ENCODE measurements at places on chromosomes 11 and 22.
A peak's percentile ranks its signal among the peaks of the same experiment; 100 is the strongest.

GRCh38 chr11:116563712-116564047 is 209.1 kb downstream of the BUD13 start:
- no peak for DNase-seq

DNA sequence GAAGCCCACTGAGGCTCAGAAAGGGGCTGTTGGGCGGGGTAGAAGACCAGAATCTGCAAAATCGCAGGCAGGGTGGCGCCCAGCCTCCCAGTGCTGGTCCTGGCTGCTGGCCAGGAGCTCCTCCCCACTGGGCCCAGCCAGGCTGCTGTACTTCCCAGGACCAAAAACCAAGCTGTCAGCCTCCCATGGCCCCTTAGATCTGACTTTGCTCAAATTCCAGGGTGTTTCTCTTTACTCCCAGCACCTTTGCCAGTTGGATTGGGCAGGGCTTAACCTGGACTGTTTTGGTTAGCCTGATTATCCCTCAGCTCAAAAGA is 44.2 kb upstream of the WEE1 start:
- DNase-seq: no peak

GRCh38 chr11:45233121-45233803 is 52.9 kb downstream of the SYT13 start:
- no peak for DNase-seq

GRCh38 chr11:65393513-65394079 is 7.2 kb downstream of the FRMD8 start:
- DNase-seq: no peak

DNA sequence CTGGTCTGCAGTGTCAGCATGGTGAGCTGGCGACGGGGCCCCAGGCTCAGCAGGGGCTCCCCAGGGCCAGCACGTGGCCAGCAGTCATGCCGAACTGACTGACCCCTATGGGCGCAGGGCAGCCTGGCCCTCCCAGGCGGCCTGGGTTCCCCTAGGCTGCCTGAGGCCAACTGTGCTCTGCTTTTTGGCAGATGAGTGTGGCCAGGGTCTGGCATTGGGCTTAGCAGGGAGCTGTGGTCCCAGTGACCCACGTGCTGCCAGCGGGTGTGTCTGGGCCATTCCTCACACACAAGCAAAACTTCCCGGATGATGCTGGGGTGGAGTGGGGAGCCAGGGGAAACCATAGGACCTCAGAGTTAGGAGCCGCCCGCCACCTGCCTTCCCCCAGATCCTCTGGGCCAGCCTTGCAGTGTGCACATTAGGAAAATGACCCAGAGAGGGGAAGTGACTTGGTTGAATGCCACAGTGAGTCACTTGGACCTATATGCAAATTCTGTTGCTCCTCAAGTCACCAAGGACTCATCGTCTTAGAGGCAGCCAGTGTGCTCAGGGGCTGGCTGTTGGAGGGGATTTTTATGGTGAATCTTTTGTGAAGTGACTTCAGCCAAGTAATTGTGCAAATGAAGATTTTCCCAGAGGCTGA is 6.5 kb downstream of the ADORA2A start:
- no peak for DNase-seq

- no peak for DNase-seq
Measured at GRCh38 chr22:11627436-11627797, 3900.6 kb upstream of the OR11H1 start.

DNA sequence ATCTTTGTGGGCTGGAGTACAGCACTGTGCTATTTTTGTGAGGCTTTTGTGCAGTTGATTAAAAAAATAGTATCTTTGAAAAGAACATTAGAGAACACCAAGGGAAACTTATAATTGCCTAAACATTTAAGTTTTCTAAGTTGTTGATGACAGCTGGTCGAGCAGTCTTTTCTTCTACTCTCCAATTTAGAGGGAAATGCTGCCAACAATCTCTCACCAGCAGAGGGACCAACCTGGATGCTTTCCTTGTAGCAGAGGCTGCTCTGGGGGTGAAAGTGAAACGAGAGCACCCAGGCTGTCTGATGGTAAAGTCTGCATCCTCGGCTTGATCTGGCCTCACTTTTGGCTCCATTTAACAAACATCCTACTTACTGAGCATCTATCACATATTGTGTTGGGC is 1286.5 kb upstream of the TENM4 start:
- DNase-seq: no peak

DNA sequence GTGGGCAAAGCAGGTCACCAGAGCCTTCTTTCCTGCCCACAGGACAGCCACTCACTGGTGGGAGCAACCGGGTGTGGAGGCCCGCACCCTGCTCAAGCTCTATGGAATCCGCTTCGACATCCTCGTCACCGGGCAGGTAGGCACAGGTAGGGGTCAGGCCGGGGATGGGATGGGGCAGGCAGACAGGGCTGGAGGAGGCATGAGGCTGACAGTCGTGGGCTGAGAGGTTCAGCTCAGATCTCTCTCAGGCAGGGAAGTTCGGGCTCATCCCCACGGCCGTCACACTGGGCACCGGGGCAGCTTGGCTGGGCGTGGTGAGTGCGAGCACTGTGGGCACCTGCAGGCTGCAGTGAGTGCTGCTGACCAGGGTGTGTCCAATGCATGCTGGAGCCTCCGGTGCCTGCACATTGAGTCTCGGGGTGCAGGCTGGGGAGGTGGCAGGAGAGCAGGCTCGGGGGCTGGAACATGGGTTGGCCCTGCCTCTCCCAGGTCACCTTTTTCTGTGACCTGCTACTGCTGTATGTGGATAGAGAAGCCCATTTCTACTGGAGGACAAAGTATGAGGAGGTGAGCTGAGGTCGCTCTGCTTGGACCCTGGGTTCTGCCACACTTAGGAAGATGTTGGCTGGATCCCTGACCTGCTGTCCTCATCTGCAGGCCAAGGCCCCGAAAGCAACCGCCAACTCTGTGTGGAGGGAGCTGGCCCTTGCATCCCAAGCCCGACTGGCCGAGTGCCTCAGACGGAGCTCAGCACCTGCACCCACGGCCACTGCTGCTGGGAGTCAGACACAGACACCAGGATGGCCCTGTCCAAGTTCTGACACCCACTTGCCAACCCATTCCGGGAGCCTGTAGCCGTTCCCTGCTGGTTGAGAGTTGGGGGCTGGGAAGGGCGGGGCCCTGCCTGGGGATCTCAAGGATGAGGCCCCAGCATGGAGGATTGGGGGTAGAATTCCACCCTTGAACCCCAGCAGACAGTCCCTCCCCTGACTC is 6.3 kb downstream of the SLC7A4 start:
- DNase-seq: no peak

GRCh38 chr11:34757026-34757451 is 136.1 kb downstream of the EHF start:
- no peak for DNase-seq

GRCh38 chr11:64935359-64936081 is at the start of gene GPHA2:
GPHA2 (minus strand) TSS chr11:64935893; CDS start chr11:64935460, 433 bp downstream.
- peak; percentile 34 for DNase-seq

- DNase-seq: no peak
Measured at GRCh38 chr11:121592708-121593107, 139.9 kb upstream of the SORL1-AS1 start.

DNA sequence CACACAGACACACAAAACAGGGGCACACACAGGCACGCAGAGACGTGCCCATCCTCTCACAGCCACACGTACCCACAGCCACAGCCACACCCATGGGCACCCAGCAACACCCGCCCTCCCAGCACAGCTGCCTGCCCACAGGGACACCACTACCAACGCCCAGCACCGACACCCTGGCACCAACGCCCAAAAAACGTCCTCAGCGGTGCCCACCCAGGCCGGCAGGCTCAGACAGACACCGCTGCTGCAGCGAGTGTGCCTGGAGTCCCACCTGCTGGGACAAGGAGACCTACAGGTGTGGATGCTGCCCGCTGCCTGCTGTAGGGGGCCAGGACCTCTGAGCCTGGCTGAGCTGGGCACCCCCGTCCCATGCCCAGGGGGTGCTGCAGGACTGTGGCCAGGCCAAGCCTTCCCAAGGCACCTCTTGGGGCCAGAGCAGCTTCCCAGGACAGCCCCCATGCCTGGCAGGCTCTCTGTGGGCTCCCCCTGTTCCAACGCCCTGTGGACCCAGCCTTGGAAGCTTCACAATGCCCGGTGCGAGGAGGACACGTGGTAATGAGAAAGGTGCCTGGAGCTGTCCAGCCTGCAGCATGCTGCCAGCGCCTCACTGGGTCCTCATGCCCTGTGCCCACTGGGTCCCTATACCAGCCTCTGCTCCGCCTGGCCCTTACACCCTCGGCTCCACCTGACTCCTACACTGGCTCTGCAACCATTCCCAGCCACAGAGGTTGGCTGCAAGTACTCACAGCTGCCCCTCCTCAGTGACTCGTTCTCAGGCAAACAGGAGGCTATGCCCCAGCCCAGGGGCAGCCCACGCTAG is 45.8 kb upstream of the TH start:
- no peak for DNase-seq

- no peak for DNase-seq
Measured at GRCh38 chr11:64871492-64871891, 6.9 kb downstream of the EHD1 start.

- no peak for DNase-seq
Measured at GRCh38 chr11:17273211-17273610, 3.3 kb upstream of the NUCB2 start.

- no peak for DNase-seq
Measured at GRCh38 chr11:58940028-58940427, 740 bp downstream of the GLYATL1 start.

- no peak for DNase-seq
Measured at GRCh38 chr22:21683401-21683811, 17.6 kb downstream of the PPIL2 start.

DNA sequence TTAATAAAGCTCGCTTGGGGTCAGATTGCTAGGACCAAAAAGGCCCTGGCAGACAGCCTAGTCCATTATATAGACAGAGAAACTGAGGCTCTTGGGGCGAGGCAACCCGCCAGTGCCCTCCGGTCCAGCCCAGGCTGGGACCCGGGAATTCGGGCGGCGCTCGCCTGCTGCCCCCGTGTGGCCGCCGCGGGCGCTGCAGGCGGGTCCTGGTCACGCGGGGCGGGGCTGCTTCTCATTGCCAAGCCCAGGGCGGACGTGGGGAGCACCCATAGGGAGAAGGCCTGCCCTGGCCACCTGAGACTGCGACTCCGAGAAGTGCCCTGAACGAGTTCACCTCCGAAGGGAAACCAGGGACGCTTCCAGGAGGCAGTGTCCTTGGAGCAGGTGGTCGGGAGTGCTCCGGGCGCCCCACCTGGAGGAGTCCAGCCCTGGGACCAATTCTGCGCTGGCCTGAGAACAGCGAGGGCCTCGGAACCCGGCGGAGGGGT is 36.0 kb upstream of the CSNK1E start:
- peak; percentile 16 for DNase-seq

DNA sequence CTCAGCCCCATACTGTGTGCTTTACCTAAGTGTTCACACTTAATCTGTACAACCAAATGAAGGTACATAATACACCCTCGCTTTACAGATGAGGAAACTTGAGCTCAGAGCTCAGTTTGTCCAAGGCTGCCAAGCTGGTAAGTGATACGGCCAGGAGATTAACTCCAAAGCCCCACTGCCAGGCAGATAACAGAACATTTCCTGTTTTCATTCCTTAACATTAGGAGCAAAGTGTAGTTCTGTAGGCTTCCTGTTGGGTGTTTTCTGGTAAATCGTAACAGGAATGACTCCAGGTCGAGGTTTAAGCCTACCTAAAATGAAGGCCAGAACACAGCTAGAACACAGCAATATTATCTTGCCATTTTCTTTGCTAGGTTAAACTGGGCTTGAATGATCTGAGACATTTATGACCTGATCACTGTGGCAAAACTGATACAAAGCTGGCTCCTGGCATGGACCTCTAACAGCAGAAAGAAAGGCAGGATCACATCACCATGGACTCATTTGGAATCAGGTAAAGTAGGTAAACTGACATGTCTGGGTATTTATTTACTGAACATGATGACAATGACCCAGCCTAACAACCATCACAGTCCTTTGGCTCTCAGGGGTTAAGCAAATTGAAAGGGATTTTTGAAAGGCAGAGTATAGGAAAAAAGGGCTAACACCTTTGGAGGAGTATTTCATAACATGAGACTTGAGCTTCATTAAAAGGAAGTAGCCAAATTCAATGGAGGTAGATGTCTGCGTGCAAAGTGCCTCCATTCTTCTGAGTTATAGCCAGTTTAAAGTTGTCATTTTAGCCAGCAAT is 3.9 kb upstream of the NUP50 start:
- DNase-seq: no peak

GRCh38 chr22:30239488-30240405 is 6.8 kb downstream of the LIF start:
- no peak for DNase-seq

DNA sequence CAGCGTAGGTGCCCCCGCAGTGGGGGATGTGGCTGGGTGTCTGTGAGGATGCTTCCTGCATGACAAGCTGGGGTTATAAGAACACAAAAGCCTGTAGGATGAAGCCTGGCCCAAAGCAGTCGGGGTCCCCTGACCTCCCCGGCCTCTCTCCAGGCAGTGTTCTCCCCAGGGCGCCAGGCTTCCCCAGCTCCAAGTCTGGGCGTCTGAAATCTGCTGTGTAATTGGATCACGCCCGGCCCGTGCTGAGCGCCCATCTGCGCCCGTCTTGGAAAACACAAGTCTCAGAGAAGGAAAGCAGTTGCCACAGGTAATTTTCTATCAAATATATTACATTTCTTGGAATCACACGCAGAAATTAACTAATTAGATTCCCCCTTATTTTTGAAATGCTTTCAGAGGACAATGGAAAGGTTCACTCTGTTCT is 233.3 kb downstream of the CTTN start:
- DNase-seq: no peak

DNA sequence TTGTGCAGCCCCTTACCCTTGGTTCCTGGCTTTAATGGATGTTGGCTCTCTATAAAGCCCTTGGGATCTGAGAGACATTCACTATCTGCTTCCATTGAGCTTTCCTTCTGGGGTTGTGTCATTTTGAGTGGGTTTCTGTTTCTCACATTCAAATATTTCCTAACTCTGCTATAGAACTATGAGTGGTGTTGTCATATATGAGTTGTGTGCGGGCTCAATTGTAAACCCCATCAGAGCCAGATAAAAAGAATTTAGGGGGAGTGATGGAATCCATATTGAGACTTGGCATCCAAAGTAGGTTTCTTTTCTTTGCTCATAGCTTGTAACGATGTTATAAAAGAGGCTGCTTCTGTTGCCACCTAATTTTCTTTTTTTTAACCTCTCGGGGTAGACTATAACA is 41.8 kb upstream of the SPON1 start:
- no peak for DNase-seq

- DNase-seq: no peak
Measured at GRCh38 chr11:31796499-31797189, 14.5 kb downstream of the PAX6 start.
